Non-pigmented ciliary epithelial cell (primary cell): ENCODE measurements at places on chromosomes 4 and X.
A peak's percentile ranks its signal among the peaks of the same experiment; 100 is the strongest.

GRCh38 chrX:12034741-12035140 lies 103.5 kb upstream of the FRMPD4 start:
- no peak for DNase-seq

GRCh38 chrX:107507093-107507743 lies 57.8 kb downstream of the FRMPD3 start:
- no peak for DNase-seq

DNA sequence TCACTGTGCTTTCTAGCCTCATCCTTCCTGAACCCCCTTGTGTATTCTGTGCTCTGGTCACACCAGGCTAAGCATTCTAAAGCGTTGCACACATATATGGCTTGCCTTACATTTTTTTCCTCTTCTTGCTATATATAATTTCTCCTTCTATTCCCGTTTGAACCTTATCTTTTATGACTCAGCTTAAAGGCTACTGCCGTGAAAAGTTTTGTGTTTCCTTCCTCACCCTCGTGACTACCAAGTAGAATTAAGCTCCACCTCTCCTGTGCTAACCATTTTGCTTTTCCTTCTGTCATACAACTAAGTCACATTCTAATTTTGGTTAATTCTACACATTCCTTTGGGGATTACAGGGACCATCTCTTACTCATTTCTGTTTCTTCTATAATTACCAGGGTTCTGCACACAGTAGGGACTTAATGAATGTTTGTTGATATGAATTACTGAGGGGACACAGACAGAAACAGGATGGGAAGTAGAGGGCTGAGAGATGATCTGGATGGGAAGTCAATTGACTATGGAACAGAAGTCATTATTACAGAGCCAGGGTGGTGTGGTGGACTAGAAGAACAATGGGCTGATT lies 67.1 kb downstream of the DOCK11 start:
- DNase-seq = no peak

GRCh38 chrX:51641421-51642021 lies 22.8 kb upstream of the CENPVL3 start:
- peak; percentile 4 for DNase-seq

- no peak for DNase-seq
These were observed 315.4 kb downstream of the ANTXR2 start for GRCh38 chr4:79757600-79757999.

- no peak for DNase-seq
These were observed 46.8 kb downstream of the STEEP1 start for GRCh38 chrX:119518371-119518770.

- no peak for DNase-seq
These were observed 924.0 kb upstream of the INTU start for GRCh38 chr4:126708716-126709115.

GRCh38 chr4:25308306-25308705 lies 4.3 kb upstream of the ZCCHC4 start:
- DNase-seq = no peak

DNA sequence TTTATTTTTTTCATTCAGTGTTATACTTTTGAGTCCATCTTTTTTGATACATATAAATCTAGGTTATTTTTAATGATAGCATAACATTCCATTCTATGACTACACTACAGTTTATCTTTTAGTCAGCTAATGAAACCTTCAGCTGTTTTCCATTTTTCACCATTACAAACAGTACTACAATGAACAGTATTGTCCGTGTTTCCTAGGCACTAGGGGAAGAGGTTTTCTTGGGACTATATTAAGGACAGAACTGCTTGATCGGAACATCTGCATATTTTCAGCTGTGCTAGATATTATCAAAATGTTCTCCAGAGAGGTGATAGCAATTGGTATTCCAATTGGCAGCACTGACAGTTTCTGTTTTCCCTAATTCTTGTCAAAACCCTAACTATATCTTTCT lies 44.3 kb upstream of the HCCS start:
- no peak for DNase-seq

GRCh38 chrX:47710252-47710651 lies 51.3 kb upstream of the UXT start:
- DNase-seq = no peak

DNA sequence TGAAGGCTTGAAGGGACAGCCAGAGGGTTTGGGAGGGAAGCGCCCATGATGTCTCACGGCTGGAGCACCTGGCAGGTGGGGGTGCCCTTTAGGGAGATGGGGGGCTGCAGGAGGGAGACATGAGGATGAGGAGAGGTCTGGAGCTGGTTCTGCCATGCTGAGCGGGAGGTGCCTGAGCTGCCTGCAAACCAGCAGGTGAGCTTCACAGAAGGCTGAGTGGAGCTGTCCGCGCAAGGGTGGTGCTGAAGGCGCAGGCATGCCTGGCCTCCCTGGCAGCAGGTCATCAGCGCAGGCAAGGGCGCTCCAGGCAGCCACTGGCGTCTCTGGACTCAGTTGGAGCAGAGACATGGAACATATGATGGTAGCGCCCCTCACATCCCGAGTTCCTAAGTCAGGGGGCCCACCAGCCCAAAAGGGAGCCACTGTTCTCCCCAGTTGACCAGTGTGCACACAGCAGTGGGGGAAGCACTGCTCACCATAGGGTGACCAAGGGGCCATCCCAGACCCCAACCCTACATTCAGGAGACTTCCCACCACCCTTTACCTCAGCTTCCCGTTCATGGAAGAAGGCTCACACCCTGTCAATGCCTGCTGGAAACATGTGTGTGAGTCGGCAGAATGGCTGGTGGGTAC lies 25.8 kb downstream of the ADRA2C start:
- no peak for DNase-seq

GRCh38 chr4:21139327-21139726 lies 439.1 kb downstream of the PACRGL start:
- no peak for DNase-seq

DNA sequence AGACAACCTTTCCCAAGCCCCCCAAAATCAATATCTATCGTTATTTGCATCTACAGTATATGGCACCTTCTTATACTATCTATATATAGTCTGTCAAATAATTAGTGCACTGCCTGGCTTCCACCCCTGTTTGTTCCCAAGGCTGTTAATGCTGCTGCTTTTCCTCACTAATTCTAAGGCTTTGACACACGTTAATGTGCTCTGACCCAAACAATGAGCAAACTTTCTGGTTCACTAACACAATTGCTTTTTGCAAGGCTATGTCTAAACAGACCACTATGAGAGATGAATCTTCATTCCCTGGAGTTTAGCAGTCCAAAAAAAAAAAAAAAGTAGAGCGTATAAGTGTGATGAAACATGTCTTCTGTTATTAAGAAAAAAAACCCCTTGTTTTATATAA lies 360.9 kb upstream of the AGA start:
- DNase-seq = no peak

- DNase-seq = no peak
These were observed 46.5 kb downstream of the EGF start for GRCh38 chr4:109959195-109959594.

DNA sequence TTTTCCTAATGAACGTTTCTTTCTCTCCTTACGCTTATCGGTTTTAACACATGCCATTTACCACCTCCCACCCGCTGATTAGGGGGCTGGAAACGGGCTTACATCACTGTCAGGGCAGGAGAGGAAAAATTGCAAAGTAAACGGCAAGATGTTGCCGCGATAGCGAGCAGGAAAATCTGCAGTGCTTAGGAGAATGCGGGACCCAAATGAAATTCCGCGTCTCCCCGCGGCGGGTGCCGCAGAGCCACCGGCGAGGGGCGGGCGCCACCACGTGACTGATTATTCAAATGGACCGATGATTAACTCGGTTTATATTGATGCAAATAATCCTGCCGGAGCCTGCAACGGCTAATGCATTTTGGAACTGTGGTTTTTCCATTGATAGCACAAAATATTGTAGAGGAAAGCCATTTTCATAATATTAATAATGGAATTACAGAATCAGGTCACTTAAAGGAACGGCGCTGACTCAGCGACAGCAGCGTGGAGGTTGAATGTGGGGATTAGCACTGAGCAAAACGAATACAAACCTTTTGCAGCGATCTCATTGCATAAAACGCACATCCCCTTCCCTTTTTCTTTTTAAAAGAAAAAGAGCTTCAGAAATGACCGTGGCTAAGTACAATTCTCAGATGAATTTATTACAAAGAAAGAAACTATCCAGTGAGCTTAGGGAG lies 224.2 kb downstream of the STIM2 start:
- no peak for DNase-seq

DNA sequence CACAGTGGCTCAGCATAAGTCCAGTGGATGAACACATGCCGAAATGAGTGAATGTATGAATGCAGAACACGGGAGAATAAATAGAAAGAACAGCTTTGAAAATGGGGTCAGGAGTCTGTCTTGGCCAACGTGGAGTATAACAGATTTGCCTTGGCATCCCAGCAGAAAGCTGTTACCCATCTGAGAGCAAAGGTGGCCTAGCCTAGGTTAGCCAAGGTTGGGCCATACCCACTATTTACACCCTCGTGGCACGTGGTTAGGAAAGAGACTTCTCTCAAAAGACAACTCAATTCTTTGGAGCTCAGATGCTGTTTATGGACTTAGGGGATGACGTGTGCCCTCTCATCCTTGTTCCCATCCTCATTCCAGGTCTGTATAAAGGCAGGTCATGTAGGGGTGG lies 127.3 kb downstream of the NSUN7 start:
- DNase-seq = no peak

GRCh38 chrX:63782515-63782914 lies 2.5 kb downstream of the ARHGEF9 start:
- no peak for DNase-seq

- DNase-seq = no peak
These were observed 88.3 kb downstream of the SLC34A2 start for GRCh38 chr4:25743971-25744370.

DNA sequence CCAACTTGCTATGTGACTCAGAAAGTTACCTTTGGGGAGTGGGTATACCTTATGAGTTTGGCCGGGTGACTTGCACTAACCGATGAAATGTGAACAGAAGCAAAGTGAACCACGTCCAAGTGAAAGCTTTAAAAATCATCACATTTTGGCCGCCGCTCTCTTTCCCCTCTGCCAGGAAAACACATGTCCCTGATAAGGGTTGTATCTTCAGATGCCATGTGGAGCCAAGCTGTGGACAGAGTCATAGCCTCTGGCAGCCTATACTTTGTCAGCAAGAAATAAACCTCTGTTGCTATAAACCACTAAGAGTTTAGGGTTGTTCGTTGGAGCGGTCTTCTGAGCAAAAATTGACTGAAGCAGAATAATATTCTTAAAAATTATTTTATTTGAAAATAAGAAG lies 92.3 kb downstream of the PRDM5 start:
- no peak for DNase-seq

DNA sequence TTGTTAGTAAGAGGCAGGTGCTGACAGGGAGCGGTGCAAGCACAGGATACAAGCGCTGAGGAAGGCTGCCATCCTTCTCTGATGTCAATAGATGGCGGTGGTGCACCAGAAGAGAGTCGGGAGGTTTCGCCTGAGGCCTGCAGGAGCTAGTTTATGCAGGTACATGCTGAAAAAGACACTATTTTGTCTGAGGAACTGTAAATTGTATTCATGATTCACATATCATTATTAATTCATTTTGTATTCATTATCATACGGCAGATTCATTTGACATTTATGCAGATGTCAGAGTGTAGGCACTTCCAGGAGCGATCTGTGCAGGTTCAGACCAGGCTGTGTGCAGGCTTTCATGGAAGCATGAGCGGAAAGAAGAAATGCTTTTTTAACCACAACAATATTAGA lies 824.0 kb downstream of the STIM2 start:
- no peak for DNase-seq

DNA sequence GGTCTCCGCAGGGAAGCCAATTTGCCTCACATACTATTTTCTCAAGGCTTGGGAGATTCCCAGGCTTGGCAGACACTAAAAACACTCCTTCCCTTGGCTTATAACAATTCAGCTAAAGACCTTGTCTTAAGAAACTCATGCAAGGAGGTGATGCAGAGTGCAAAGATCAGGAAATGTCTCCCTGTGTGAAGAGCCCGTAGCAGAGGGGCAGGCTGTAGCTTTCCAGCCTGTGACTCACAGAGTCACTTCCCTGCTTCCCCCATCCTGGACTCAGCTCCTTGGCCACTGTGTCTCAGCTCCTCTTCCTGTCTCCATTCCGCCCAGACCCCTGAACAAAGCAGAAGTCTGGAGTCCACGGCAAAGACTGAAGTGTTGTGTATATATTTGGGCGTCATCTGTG lies 56.1 kb downstream of the KDR start:
- no peak for DNase-seq
